ENCODE measurements at places on chromosomes 6 and 20. TPM values are rescaled to one million over a fixed set of nuclear protein-coding genes. Genes with fewer than 3 reads are reported as not detected.

Gene PGC
- not detected for total RNA-seq

Gene RIMS1
- 2.3 TPM for total RNA-seq

Gene WASF1
- 6.6 TPM for total RNA-seq

Gene OR2H2
- not detected for total RNA-seq

Gene GJA10
- total RNA-seq = not detected

Gene PRRT1
- 0.39 TPM for total RNA-seq

Gene GFRAL
- not detected for total RNA-seq

Gene FBXL4
- 16.8 TPM for total RNA-seq

Gene MRPS10
- total RNA-seq = 36.2 TPM

Gene CGA
- total RNA-seq = not detected

Gene SLC16A10
- not detected for total RNA-seq

Gene C6orf47
- total RNA-seq = 23.3 TPM

Gene RALY
- 57.8 TPM for total RNA-seq

Gene EEF1A2
- 3.5 TPM for total RNA-seq

Gene RNF182
- 9.7 TPM for total RNA-seq

Gene HUS1B
- total RNA-seq = 1.3 TPM

Gene SLC17A9
- total RNA-seq = 25.4 TPM

Gene NOL7
- total RNA-seq = 31.8 TPM

Gene PTK6
- 0.10 TPM for total RNA-seq

Gene PTCRA
- not detected for total RNA-seq

Gene PCNA
- total RNA-seq = 69.8 TPM

Gene SMOC2
- total RNA-seq = 0.13 TPM

Gene SRSF6
- total RNA-seq = 44.6 TPM

All from smooth muscle cell of the pulmonary artery (primary cell).